ENCODE measurements at places on chromosomes 7 and 10.

DNA sequence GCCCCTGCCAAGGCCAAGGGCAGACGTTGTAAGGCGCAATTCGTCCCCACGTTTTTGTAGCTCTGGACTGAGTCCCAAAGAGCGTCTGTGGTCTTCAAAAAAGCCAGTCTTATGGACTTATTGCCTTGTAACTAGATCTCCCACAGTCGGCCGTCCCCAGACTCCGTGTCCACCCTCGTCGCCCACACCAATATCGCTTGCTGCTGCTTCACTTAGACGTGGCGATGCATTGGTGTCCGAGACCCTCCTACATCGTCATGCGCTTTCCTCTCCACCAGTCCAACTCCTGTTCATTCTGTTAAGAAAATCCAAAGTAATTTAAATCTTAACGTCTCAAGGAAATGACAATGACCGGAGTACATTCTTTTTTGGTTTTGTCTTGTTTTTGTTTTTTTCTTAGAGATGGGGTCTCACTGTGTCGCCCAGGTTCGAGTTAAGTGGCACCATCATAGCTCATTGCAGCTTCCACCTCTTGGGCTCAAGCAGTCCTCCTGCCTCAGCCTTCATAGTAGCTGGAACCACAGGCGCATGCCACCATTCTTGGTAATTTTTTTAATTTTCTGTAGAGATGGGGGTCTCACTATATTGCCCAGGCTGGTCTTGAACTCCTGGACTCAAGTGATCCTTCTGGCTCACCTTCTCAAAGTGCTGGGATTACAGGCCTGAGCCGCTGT is 851 bp downstream of the KIFBP start:
- no peak for DNase-seq

DNA sequence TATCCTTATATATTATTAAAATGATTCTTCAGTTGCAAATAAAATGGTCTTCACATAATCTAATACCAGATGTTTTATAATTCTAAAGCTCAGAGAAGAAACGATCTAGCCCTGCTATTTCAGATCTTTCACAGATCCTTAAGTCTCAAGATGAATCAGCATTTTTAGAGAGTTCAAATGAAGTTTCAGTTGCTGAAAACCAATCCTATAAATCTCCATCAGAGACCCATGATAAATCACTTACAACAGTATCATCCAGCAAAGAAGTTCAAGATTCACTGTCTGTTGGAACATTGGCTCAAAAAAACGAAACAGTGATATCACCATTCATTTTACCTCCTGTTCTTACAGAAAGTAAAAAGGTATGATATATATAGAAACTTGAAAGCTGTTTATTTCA is 137.0 kb downstream of the CCDC7 start:
- DNase-seq = no peak

- no peak for DNase-seq
Measured at GRCh38 chr10:70779088-70779487, 6.1 kb downstream of the TBATA start.

GRCh38 chr7:1907751-1908365 is 237.8 kb downstream of the ELFN1 start:
- no peak for DNase-seq

GRCh38 chr7:135919071-135919841 is 57.9 kb downstream of the MTPN start:
- no peak for DNase-seq

DNA sequence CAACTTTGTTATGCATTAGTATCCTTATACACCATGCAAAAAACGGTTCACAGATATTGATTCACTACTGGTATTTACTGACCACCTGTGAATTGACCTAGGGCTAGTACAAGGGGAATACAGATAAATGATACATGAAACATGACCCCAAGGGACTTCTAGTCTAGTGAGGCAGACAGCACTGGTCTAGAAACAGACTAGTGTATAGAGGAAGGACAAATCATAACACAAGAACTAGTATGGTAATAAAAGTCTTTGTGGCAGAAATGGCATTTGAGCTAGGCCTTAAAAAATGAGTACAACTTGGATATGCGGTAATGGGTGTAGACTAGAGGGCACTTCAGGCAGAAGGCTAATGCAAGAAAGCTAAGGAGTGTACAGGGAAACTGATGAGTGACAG is 86.6 kb downstream of the SLC25A13 start:
- DNase-seq = no peak

DNA sequence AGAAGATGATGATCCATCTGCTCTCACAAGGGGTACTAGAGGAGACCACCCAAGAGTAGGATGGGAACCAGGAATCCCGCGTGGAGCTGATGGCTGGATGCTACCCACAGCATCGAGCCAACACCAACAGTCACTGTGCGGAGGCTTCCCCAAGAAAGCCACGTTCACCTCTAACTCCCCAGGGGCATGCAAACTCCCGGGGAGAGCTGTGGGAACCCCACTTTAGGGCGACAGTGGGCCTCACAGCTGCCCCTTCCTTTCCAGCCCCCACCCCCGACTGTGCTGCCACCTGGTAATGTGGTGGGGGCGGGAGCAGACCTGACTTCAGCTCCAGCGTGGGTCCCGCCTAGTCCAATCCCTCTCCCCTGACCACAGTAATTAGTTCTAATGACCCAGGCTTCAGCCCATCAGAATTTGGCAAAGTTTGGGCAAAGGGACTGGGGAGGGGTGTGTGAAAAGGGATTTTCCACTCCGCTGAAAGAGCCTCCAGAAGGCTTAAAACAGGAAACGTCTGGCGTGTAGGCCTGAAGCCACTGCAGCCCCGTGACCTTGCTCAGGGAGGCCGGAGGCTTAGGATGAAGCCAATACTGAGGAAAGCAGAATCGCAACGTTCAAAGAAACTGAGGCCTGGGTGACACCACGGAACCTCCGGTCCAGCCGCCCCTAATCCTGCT is 20.3 kb downstream of the ASB13 start:
- no peak for DNase-seq

- no peak for DNase-seq
Measured at GRCh38 chr7:88357781-88358525, 51.3 kb upstream of the STEAP4 start.

DNA sequence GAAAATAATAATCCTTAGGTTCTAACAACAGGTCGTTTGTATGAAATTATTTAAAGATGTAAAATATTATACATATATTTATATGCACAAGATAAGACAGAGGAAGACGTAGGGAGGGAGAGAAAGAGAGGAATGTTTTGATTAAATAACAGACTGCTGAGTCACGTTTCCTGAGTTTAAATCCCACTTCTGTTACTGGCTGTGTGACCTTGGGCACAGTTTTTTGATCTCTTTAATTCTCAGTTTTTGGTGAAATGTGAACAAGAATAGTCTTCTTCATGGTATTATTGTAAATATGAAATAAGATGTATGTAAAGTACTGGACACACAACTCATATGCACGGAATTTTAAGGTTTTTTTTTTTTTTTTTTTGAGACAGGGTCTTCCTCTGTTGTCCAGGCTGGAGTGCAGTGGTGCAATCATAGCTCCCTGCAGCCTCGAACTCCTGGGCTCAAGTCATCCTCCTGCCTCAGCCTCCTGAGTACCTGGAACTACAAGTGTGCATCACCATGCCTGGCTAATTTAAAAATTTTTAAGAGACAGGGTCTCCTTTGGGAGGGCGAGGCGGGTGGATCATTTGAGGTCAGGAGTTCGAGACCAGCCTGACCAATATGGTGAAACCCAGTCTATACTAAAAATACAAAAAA is 42.6 kb downstream of the BAMBI start:
- no peak for DNase-seq

DNA sequence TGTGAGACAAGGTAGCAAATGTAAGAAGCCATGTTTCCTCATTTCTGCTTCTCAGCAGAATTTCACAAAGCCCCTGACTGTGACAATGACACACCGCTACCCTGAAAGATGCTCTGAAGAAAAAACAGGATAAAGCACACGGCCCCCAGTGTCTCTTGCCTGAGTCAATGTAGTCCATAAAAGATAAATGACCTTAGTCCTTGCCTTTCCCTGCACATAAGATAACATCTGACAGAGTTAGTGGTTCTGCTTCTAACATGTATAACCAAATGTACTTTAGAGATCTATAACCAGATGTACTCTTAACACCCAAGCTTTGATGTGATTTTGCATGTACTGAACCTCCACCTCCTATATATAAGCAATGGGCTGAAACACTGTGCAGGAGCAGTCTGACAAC is 3.0 kb upstream of the SND1 start:
- DNase-seq = no peak

GRCh38 chr10:6065406-6065805 is 3.2 kb upstream of the IL2RA start:
- DNase-seq = no peak

DNA sequence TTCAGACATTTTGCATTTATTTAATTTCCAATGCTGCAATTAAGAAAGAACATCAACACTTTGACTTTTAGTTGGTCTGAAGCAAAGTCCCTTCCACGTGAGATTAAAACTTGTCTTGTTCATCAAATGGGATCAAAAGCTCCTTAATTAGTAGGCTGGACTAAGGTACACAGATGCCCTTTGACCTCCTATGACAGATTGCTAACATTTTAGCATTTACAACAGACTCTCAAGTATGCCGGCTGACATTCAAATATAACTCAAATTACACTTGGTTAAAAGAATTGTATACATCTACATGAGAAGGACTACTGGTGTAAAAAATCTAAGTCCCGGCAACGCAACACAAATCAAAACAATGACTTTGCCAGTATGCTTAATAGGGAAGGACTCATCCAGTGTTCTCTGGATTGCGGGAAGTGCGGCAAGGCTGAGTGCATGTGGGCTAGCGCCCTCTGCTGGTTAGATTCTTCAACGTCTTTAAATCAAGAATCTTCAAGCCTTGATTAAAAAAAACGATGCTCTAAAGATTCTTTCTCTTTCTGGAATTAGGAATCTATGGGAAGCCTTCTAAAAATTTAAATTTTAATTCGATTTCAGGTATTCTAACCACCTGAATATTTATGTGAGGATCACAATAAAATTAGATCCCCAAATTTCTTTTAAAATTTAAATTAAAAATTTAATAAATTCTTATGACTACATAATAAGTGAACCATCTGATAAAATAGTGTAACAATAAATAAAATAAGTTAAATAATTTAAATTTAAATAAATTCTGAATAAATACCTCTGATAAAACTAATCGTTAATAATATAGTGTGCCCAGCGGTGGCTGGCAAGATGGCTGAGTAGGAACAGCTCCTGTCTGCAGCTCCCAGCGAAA is 444.7 kb downstream of the DGKB start:
- no peak for DNase-seq

- no peak for DNase-seq
Measured at GRCh38 chr10:19913987-19914386, 97.8 kb downstream of the PLXDC2 start.

Measured in stimulated activated CD4-positive, alpha-beta T cell treated with anti-CD3 and anti-CD28 coated beads, Interleukin-15, amount 100 ng/mL, for 48 hours (primary cell).